ENCODE measurements at places on chromosomes 2 and 18. TPM values are rescaled to one million over a fixed set of nuclear protein-coding genes. Genes with fewer than 3 reads are reported as not detected.
A peak's percentile ranks its signal among the peaks of the same experiment; 100 is the strongest.

- DNase-seq: no peak
Measured at GRCh38 chr2:45178359-45178758, 169.1 kb upstream of the SIX2 start.

GRCh38 chr2:203688798-203689197, 17.6 kb upstream of the CD28 start:
- DNase-seq: no peak

Gene STAM2
- 32.2 TPM for total RNA-seq

- no peak for DNase-seq
Measured at GRCh38 chr2:149038442-149039212, at the start of gene LYPD6B. Gene LYPD6B, plus strand, starts transcription at chr2:149038699. Its CDS starts 92,250 bp downstream, at chr2:149130949.

DNA sequence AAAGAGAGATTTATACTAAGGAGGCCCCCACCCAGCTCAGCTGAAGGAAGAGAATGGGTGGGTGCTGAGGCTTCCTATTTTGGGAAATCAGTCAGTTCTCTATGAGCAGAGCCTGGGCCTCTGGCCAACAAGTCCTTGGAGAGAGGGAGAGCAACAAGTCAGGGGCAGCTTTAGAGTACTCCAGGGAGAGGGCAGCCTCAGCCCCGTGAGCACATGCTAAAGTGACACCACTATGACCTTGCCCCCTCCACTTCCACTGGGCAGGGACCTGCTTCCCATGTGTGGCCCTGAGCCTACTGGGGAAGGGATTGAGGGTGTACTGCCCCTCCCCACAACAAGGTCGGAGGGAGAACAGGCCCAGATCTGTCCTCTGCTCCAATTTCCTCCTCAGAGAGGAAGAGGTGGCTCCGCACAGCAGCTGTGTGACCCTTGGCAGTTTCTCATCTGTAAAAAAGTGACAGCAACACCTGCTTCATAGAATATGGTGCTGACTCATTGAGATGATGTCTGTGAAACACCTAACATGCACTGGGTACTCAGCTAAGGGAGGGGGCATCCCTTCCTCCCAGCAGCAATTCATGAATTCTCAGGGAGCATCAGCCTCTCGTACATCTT, 72.9 kb downstream of the CLHC1 start:
- no peak for DNase-seq

Gene QPCT
- 35.4 TPM for total RNA-seq

GRCh38 chr2:75098856-75099255, 100.5 kb downstream of the TACR1 start:
- DNase-seq: no peak

Gene CRACDL
- total RNA-seq: 1.4 TPM

- DNase-seq: no peak
Measured at GRCh38 chr2:229553091-229553490, 161.3 kb downstream of the DNER start.

DNA sequence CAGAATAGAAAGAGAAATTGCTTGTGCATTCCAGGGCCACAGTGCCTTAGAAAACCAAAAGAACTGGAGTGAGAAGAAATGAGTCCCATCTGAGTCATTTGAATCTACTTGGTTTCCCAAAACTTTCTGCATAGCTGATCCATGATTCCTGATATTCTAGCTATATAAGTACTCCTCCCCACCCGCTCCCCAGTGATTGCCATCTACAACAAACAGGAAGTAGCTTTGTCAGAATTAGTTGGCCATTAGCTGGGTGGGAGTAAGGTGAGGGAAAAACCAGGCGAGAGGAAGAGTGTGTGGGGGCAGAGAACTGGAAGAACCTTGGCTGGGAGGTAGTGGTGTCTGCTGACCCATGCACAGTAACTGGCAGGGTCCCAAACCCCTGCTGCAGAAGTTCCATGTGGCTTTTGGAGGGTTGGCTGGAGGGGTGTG, 122.1 kb downstream of the ACAA2 start:
- peak; percentile 98 for DNase-seq

DNA sequence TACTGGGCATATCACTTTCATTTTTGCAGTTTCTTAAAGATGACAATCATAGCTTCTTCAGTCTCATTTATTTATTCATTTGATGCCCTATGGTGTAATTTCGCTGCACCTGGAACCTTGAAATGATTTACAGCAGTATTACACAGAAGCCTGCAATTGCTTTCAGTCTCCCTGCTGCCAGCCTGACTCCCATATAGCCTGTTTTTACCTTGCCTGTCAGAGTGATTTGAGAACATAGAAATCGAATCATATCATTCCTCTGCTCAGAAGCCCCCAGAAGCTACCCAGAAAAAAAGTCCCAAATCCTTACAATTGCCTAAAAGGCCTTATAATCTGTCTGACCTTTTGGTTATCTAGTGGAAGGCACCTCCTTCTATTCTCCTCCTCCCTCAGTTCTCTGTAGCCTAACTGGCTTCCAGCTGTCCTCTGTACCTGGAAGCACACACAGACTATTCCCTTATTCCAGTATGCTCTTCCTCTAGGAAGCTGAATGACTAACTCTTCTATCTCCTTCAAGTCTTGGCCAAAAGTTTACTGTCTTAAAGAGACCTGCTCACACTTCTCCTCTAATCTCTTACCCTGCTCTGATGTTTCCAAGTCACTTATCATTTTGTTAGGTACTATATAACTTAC, 12.6 kb downstream of the SCN3A start:
- DNase-seq: no peak

Gene ASPRV1
- total RNA-seq: 0.07 TPM

GRCh38 chr18:2515171-2515787, 56.0 kb downstream of the METTL4 start:
- DNase-seq: peak; percentile 58

- DNase-seq: no peak
Measured at GRCh38 chr18:54130177-54130576, 94.3 kb downstream of the MBD2 start.

DNA sequence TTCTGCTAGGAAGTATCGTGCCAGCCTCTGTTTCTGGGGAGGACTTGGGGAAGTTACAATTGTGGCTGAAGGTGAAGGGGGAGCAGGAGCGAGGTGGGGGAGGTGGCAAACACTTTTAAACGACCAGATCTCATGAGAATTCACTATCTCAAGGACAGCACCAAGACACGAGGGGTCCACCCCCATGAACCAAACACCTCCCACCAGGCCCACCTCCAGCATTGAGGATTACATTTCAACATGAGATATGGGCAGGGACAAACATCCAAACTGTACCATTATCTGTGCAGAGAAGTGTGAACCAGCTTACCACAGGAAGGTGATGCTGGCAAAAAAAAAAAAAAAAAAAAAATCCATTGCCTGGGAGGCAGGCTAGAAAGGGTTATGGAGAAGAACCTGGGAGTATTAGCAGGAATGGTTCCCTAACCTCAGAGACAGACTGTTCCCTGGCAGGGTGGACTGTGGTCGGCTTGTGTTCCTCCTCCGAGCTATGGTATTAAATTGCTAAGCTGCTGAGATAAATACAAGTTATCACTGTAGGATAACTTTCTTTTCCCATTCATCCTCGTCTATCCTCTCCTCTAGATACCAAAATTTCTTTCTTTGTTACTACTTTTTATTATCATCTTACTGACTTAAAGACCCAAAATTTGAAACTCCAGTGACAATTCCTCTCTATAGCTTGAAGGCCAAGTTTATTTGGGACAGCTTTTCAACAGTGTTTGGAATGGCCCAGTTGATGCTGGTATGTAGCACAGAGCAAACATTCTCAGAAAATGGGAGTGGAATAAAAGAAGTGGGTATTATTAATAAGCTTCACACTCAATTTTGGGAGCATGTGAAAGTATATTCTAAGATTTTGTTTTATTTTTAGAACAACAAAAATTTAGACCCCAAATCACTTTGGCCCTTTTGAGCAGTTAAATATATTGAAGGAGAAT, 73.7 kb upstream of the MAP3K20 start:
- no peak for DNase-seq

Gene UGT1A10
- total RNA-seq: not detected

DNA sequence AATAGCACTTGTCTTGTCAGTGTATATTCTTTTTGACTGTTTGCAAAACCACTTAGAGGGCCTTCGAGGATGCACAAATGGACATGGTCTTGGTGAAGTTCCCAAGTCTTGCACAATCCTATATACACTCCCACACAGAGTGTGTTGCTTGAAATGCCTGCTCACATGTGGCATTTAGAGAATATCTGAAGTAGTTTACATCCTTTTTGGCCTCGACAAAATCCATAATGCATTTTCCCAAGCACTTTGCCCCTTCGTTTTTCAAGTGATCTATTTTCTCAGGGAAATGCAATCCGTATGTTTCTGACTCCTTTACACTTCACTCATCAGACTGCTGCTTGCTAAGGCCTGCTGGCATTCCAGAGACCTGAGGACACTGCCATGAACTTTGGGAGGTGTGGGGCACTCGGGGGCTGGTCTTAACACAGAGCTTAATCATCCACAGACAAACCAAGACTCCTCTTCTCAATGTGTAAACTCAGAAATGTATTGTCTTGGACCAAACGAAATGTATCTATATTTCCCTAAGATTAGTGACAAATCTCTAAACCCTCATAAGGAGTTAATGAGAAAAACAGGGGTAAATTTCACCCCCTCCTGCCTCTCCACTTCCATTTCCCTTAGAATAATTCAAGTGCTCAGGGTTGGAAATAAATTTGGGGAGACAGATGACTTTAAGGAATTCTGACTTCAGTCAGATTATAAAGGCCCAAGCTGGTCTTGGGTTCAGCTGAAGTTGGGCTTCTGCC, 219.3 kb upstream of the APCDD1 start:
- DNase-seq: no peak

Gene COLEC11
- total RNA-seq: not detected

- DNase-seq: no peak
Measured at GRCh38 chr2:74028741-74029140, 44.0 kb downstream of the TET3 start.

- DNase-seq: no peak
Measured at GRCh38 chr2:3827673-3828575, 124.5 kb downstream of the DCDC2C start.

Gene EFEMP1
- 35.8 TPM for total RNA-seq

DNA sequence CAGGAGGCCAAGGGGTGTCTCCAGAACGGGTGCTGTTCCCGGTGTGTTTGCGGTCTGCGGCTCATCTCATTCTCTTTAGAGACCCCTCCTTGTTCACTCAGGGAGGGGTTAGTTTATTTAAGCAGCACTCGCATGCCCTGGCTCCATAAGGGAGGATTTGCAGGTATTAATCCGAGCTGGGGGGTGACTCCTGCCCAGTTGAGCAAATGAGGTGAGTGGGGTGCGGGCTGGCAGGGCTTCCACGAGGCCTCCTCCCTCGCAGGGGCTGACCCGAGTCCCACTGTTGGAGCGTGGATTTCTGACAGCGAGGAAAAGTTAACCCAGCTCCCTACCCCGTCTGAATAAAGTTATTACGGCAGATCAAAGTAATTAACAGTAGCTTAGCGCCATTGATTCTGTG, 371.8 kb upstream of the SALL3 start:
- no peak for DNase-seq

Measured in kidney epithelial cell (primary cell).